ENCODE measurements at places on chromosomes 11 and 22. TPM values are rescaled to one million over a fixed set of nuclear protein-coding genes. Genes with fewer than 3 reads are reported as not detected.

GRCh38 chr11:71286701-71287643 lies 34.6 kb upstream of the SHANK2 start:
- no peak for DNase-seq

DNA sequence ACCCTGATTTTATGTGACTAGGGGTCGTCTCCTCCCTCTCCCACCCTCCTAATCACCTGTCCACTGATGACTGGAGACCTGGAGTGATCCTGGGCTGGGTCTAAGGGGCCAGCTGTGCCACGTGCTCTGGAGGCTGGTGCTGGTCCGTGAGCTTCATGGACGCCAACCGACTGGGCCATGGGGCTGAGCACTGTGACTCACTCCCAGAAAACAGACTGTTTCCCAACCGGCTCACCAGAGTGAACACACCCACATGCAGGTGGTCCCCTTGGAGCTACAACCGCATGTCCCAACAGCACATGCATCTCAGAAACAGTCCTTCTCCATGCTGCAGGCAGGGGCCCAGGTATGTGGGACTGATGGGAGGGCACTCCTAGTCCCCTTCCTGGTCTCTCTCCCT lies 14.0 kb upstream of the LMO1 start:
- DNase-seq = no peak

DNA sequence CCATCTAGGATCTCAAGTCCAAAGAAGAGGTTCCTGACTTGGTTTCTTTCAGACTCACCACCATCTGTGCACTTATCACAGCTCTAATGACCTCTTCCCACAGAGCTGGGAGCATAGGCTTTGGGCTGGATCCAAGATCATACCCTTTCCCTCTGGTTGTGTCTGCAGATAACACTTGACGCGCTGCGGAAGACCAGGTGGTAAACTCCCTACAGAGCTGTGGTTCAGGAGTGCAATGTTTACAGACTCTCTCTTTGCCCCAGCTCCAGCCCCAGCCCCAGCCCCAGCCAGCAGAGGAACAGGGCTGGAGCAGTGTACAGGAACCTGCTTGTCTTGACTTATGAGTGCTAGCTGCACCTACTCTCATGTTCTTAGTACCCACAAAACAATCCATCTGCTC lies 274.4 kb upstream of the SYN3 start:
- no peak for DNase-seq

Gene RBM14
- 31.8 TPM for total RNA-seq

GRCh38 chr11:122863704-122864326 lies 18.7 kb upstream of the JHY start:
- no peak for DNase-seq

GRCh38 chr11:17563961-17564686 lies 17.1 kb downstream of the OTOG start:
- DNase-seq = no peak

DNA sequence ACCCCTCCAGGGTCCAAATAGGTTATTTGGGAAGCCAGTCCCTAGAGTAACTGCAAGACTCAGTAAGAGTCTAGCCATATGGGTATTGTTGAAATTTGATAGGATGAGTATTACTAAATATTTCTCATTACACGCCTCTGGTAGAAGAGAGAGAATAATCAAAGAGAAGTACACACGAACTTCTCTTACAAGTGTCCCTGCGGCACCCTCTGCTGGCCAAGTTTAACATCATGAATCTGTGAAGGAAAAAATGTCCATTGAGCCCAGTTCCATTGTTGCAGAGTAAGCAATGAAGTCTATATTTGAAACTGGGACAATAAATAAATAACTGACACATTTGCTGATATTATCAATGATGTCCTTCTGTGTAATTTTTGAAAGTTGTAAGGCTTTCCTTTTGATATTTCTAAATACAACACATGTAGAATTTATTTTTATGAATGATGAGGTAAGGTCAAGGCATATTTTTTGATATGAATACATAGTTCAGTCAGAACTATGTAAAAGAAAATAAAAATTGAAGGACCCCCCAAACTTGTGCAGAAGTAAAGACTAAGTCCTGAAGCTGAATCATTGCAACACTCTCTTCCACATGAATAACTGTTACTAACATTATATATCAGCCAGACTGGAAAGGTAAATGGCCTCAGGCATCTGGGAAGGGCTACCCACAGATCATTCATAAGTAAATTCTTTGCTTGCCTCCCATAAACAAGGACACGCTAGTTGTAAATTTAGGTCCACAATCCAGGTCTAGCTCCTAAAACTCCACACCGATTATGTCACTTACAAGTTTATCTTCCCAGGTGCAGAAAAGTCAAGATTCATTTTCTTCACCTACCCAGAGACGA lies 10.0 kb downstream of the OR51L1 start:
- DNase-seq = no peak

DNA sequence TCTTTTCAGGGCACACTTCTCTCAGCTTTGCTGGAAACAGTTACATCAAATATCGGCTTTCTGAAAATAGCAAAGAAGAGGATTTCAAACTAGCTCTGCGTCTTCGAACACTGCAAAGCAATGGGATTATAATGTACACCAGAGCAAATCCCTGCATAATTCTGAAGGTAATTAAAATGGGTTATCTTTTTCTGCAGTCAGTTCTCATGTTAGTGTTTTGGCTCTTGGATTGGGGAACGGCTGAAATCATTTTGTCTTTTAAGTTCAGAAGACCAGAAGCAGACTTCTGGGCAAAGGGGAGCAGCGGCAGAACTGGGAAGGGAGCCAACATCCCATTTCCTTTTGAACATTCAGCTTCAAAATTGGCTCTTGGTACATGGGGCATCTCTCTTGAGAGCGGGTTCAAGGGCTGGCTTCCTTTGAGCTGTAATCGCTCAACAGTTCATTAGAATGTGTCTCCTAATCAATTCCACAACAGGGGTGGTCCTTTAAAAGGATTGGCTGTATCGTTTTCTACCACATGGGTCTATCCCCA lies 110.2 kb upstream of the MTNR1B start:
- no peak for DNase-seq

DNA sequence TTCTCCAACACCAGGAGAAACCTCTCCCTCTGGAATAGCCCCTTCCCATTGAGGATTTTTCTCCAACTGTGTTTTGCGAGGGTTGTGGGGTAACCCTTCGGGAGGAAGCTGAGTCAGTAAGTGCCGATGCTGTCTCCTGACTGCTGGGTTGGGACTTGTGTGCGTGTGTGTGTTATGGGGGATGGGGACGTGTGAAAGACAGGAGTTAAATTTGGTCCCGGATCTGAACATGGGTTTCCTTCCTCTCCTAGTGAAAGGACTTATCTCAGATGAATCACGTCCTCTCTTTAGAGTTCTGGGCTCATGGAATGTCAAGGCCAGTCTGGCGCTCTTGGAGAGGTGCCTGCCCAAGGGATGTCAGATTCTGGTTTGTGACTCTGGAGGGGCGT lies 33.3 kb downstream of the KIAA1671 start:
- no peak for DNase-seq

GRCh38 chr11:130428316-130429119 lies at the start of gene ADAMTS8:
ADAMTS8 (minus strand) TSS chr11:130428609; CDS start chr11:130428286, 323 bp downstream.
- DNase-seq = no peak

DNA sequence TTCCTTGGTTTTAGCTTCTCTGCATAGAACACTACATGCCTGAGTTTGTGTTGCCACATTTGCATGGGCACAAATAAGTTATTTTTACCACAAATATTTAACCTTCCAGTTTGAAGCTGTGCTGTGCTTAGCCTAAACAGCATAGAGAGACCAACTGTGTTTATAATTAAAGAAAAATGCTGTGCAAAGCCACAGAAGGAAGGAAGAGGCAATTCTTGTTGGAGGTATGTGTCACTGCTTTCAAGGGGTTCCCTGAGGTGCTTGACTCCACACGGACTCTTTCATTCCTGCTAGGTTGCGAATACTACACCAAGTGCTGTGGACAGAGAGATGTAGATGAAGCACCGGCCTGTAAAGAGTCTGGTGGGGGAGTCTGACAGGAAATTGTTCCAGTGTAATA lies 47.6 kb upstream of the OLFML1 start:
- no peak for DNase-seq

GRCh38 chr11:95245038-95245437 lies 14.0 kb upstream of the SESN3 start:
- no peak for DNase-seq

DNA sequence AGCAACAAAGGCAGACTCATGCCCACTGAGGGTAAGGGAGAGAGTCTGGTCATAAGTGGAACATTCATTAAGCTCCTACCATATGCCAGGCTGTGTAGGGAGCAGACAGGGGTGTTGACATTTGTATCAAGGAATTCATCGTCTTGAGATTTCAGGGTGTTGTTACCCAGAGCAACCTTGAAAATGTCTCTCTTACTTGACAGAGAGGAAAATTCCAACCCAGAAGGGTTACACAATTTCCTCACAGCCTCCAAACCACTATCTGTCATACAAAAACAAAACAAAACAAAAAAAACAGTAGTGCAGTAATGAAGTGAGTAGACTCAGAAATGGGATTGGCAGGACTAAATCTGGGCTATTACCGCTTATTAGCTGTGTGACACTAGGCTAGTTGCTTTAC lies 113.2 kb downstream of the MIAT start:
- DNase-seq = no peak

Gene SCGB1C1
- total RNA-seq = not detected
